Stimulated activated CD4-positive, alpha-beta T cell treated with anti-CD3 and anti-CD28 coated beads, Interleukin-1b, Interleukin-23, amount 100 ng/mL, for 4 hours (primary cell): ENCODE measurements at places on chromosomes 3 and 15.

- no peak for DNase-seq
These were observed 125.2 kb upstream of the PROK2 start for GRCh38 chr3:71910108-71910507.

GRCh38 chr3:150540991-150541390 is 5.3 kb downstream of the SERP1 start:
- DNase-seq: no peak

DNA sequence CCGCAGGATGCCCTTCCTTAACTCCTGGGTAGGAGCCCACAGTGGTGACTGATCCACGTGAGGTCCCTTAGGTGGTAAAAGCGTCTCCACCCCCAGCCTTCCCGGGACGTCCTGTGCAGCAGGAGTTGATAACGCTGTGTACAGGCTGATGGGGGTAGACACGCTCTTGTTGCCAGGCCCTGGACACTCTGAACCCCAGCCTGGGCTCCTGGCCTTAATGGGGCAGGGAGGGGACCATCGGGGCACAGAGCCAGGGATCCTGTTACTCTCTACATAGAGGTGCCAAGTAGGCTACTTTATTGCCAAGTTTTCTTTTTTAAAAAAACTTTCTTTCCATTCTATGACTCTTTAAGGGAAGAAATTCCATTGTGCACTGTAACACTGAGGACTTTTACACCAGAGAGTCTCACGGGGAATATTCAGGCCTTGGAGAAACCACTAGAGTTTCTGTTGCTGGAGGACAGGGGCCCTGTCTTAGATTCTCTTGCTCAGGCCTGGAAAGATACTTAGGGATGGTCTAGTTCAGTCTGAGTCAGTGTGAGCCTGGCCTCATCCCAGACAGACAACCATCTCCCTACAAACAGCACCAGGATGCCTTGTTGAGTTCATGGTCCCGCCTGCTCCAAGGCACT is 104.3 kb upstream of the RNU6-1 start:
- DNase-seq: no peak

GRCh38 chr15:45199136-45199810 is 11.5 kb upstream of the SHF start:
- DNase-seq: peak; percentile 6

- no peak for DNase-seq
These were observed 65.6 kb downstream of the ZNF148 start for GRCh38 chr3:125309476-125309875.

- no peak for DNase-seq
These were observed 109.4 kb upstream of the PLXND1 start for GRCh38 chr3:129715854-129716253.

DNA sequence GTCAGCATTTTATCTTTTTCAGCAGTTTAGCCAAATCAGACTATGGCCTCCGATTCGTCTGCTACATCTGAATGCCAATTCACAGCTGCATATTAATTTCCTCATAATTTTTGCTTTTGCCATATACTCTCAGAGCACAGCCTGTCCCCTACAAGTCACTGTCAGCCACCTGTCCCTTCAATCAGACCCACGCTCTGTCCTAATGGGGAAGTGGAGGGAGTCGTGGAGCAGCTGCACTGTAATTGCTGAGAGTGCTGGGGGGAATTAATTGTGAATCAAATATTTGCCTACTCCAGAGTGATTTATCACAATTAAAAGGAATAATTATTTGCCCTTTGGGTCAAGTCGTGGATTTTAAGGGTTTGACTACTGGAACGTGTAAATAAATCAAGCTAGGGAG is 75.5 kb downstream of the EBLN2 start:
- no peak for DNase-seq

GRCh38 chr3:36405190-36405589 is 24.9 kb downstream of the STAC start:
- no peak for DNase-seq

DNA sequence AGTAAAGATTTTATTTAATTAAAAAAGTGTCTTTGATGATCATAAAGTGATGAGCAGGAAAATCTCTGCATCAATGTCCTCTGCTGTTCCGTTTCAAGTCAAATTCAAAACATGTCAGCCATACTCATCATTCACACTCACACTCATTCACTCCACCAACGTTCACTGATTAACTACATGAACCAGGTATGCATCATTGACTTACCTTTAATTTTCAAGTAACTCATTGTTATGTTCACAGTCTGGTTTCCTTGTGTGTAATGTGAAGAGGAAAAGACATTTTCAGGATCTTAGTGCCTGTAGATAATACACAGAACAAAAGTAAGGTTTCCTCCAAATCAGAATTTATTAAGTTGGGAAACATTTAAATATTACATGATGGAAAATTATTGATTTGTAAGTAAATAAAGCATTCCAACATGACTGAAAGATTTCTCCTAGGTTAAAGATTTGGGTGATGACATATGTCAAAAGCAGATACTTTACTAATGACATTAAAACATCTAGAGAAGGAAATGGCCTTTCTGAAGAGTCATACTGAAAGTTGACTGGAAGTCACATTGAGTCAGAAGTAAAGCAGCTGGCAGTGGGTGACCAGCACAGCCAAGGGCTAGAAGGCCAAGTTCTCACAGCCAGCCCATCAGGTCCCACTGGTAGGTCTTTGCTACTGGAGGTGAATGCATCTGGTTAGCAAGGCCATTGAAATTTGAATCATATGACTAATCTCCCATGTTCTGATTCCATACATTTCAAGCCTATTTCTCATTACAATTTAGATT is 251.9 kb downstream of the CDIN1 start:
- DNase-seq: no peak

DNA sequence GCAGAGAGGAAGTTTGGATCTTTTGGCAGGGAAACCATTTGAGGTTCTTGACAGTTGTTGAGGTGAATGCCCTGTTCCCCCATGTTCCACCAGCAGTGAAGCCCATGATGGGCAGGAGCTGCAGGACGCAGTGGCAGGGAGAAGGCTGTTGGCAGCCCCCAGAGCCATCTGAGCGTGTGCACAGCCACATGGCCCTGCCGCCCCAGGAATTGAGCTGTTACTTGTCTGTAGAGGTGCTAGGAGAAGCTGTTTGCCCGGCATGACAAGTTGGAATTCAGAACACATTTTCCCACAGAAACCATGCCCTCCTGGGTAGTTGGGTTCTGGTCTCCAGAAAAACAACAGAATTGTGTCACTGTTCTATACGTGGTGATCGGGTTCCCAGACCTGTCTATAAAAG is 218.2 kb upstream of the NR2E3 start:
- no peak for DNase-seq

- DNase-seq: no peak
These were observed 205.3 kb downstream of the CTNNB1 start for GRCh38 chr3:41404582-41404981.

DNA sequence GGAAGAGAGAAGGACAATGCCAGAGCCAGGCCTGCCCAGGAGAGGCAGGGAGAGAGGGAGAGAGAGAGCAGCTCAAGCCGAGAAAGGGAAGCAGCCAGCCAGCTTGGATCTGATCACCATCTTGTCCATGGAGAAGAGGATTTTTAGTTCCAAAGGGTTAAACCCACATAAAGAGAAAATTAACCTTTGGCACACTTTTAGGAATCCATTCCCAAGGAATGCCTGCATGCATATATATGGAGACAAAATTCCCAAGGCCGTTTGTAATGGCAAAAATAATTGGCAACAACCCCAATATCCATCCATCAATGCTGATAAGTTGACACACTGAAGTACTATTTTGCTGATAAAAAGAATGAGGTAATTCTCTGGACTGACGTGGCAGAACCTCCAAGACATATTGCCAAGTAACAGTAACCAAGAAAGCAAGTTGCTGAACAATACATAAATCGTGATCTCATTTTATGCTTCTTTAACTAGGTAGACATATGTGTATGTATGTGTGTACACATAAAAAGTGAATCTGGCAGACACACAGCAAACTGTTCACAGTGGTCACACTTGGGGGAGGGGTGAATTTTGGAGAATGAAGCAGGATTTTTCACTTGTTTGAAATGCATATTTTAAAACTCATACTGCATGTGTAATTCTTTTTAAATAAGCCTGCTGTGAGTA is 7.5 kb upstream of the STRA6 start:
- no peak for DNase-seq
